GM13976 (cell line): ENCODE measurements at places on chromosomes 2 and 18.

DNA sequence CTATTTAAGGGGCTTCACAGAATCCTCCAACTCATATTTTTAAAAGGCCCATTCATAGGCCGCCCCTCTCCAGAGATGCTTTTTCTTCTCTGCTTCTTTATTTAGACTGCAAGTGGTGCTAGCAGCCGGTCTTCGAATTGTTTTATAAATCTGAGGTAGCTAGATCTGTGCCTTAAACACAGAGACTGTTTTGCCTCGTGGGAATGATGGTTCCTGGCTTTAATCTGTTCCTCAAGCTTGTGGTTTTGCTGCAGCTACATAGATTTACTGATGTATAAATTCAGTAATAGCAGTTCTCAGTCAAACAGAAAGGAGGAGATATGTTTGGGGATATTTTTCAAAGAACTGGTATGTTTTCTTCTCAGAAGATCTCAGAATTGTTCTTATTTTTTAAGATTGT lies 45.3 kb downstream of the TNFRSF11A start:
- no peak for DNase-seq

DNA sequence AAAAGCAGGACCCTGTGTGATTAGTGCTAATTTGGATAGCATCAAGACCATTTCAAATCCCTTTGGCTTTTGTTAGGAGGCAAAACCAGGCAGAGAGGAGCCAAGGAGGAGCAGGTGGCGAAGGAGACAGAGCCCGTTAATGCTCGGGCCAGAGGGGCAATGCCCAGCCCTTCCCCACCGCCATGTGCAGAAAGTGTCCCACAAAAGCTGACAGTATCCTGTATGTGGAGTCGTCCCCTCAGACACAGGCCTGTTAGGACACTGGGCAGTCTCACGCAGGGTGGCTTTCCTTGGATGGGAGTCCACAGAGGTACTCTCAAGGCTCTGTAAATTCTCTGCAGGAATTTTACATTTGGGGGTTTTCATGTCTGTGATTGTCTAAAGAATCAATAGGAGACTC lies 44.8 kb upstream of the TFCP2L1 start:
- peak; percentile 9 for DNase-seq

DNA sequence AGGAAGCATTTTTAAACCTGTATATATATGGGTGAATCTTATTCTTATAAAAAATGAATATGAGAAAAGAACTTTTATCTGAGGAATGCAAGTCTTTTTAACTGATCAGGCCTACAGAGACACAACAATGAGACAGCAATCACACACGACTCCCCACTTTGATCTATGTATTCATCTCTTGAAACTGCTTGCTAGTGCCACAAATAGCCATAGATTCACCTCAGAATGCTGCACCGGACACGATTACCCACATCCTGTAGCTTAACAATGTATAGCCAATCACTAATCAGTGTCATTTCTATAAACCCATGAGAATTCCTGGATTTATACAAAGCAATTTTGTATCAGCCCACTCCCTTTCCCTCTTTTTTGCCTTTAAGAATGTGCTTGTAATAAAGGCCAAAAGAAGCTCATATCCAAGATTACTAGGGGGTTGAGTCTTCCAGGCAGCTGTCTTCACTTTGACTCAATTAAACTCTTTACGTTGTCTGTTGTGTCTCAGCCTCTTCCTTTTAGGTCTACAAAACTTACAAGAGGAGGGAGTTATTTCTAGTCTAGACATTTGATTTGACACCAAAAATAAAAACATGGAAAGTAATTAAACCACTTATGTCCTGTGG lies 94.9 kb downstream of the MBD2 start:
- peak; percentile 37 for DNase-seq

DNA sequence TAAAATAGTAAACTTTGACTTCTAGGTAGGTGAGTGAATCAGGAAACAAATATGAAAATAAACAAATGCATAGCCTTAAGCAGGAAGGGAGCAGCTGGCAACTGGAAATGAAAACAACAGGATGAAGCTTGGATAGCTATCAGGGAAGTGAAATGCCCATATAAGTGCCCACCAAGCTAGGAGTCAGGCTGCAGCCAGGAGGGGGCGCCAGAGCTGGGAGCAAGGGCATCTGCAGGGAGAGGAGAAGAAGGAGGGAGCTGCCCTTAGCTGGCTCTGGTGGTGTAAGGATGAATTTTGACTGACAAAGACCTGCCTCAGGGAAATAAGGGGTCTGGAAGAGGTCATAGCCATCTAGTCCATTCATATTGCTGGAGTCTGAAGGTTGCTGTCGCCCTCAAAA lies 298.3 kb downstream of the TDRD15 start:
- DNase-seq = peak; percentile 36

GRCh38 chr2:160909781-160910242 lies 250.4 kb upstream of the TANK start:
- DNase-seq = no peak

GRCh38 chr2:158993721-158994587 lies 25.5 kb downstream of the TANC1 start:
- no peak for DNase-seq

- DNase-seq = no peak
Observed at GRCh38 chr2:9847140-9847539, 3.9 kb downstream of the TAF1B start.

DNA sequence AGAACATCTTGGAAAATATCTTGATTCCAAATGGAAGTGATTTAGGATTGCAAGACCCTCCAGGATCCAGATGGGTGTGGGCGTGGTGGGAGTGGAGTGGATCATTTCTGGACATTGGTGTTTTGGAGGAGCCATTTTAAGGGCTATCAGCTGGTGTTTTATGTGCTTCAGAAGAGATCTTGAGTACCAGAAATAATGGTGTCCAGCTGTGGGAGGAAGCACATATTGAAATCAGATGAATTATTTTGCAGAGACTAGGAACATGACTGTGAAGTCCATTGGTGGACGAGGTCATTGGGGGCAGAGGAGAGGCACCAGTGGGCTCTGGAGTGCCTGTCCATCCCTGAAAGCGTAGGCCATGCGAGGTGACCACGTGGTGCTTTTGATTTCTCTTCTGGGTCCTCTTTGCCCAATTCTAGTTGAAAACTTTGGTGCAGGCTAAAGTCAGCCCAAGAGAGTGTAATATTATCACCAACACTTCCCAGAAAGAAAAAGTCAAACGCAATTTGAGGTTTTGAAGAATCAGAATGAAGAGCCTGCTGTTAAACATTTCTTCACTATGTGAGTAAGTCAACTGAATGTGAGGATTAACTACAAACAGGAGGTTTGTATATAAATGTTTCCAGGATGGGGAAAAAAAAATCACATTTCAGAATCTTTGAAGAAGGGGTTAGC lies 31.6 kb downstream of the RNF144A start:
- no peak for DNase-seq

DNA sequence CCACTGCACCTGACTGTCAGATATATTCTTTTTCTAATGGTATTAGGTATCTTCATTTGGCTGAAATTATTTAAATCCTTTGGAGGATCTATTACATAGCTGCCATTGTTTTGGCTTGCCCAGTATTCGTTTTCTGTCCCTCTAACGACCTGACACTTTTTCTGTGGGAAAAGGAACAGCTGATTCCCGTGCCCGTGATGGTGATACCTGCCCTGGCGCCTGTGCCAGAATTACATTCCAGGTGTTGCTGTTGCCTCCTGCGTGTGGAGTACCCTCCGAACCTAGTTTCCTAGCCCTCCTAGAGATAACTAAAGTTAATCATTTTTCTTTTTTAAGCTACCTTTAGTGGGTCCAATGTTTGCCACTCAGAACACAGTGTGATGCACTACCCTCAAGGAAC lies 14.0 kb downstream of the HOXD1 start:
- DNase-seq = no peak

- no peak for DNase-seq
Observed at GRCh38 chr18:50006470-50007046, 188.4 kb downstream of the MYO5B start.

DNA sequence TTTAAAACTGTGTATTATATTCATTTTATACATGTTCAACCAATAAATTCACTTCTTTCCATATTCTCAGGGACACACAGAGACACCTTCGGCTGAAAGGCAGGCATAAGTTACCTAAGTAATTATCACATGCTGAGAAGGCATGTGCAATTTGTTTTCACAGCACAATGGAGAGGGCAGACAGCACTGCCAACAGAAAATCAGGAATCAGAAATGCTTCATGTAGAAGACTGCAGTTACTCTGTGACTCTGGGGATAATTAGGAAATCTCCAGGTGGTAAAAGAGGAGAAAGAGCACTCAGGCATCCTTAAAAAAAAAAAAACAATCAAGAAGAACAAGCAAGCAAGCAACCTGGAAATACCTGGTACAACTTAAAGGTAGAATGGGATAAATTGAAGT lies 49.3 kb downstream of the DSEL start:
- DNase-seq = no peak

- DNase-seq = no peak
Observed at GRCh38 chr2:52933878-52934277, 833.7 kb upstream of the CHAC2 start.

DNA sequence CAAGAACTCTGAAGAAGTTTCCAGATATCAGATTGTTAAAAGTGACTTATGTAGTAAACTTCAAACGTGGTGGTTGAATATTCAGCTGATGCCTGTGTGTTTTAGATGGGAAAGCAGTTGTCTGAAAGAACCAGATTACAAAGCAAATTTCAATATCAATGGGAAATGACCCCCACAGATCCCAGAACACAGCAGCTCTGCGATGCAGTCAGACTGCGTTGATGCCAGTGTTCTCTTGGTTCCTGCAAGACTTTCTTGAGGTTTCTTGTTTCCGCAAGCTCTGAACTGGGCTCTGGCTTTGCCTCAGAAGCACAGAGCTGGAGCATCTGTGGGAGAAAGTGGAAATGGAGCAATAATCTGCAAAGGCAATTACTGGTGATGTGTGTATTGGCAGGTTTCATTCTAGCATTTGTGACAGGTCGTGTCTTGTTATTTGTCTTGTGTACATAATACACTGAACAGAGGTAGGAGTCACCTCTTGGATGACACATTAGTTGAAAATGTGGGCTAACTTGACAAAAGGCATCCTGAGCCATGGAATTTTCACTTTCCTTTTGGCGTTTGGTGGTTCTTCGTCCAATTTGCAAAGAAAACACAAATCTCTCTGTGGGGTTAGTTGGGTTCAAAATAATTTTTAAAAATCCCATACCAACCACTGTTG lies 10.8 kb upstream of the LYPD6B start:
- DNase-seq = no peak

DNA sequence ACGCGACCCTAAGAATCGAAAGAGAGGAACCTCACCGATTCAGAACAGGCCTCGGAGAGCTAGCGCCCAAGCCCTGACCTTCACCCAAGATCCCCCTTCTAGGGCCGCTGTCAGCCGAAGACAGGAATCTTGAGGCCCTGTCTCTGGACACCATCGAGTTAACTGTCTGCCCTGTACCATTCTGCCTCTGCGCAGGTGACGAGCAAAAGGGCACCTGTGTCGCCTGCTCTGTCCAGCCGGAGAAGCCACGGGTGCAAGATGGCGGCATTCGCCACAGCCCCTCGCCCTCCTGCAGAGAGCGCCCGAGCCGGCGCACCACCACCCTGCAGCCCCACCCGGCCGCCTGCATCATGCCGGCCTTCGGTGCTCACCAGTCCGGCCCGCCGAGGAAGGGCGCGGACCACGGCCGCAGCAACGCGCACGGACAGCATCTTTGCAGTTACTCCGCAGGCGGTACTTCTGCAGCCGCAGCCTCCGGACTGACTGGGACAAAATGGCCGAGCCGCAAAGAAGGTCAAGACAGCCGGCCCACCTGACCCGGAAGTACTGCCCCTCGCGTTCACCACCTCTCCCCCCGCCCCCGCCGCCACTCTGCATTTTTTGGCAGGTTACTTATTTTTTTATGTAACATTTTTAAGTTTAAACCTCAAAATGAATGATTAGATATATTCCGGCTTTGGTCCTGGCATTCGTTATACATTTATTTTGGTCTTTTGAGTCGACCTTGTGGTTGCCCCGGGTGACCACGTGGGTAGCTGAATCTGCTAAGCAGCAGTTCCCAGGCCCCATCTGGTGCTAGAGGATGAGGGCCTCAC lies at the start of gene ATP5F1A:
Gene ATP5F1A (minus strand): TSS at position 496 of the 815 bp plus-strand sequence. CDS start 65 bp downstream, at position 431.
- DNase-seq = peak; percentile 91

DNA sequence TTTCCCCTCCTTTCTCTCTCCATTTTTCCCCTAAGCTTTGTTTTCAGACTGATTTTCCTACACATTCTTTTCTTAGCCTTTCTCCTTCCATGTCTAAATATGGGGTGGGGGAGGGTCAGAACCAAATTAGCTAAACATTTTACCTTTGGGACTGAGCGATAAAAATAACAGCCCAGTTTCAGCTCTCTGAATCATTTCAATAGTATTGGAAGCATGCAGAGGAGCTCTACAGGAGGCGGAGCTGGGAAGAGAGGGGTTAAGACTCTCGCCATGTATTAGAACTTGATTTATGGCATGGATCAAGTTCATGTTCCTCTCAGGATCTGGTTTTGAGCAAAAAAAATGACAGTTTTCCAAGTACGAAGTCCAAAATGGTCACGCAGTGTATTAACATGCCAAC lies 109.1 kb downstream of the CPO start:
- DNase-seq = no peak
